Kidney capillary endothelial cell (primary cell): ENCODE measurements at places on chromosomes 3 and 15.

GRCh38 chr15:45664451-45664850 lies 29.6 kb downstream of the SQOR start:
- DNase-seq, result no peak

- peak; percentile 48 for DNase-seq
Observed at GRCh38 chr15:52078876-52079700, 33.5 kb downstream of the BCL2L10 start.

- DNase-seq, result peak; percentile 26
Observed at GRCh38 chr3:15330031-15330596, 2.3 kb downstream of the SH3BP5 start.

- DNase-seq, result no peak
Observed at GRCh38 chr3:130480736-130481135, 36.2 kb upstream of the COL6A6 start.

DNA sequence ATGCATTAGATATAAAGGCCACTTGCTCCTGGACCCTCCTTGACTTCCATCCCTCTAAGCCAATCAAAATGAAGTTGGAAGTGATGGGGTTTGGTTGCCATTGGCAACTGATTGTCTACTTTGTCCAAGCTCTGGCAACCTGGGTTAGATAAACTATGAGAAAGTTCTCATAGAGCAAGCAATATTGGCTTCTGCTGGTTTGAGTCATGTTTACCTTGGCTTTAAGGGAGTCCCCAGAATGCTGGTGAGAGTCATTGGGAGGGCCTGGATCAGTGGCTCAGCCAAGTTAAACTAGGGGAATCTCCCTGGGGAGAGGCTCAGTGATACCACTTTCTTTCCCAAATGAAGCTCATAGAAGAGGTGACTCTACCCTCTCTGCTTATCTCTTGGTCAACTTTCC lies 176.3 kb upstream of the ROPN1 start:
- no peak for DNase-seq

- no peak for DNase-seq
Observed at GRCh38 chr3:184685646-184686045, 26.2 kb downstream of the MAGEF1 start.

- no peak for DNase-seq
Observed at GRCh38 chr15:20357481-20358065, 184.0 kb downstream of the GOLGA6L6 start.

- no peak for DNase-seq
Observed at GRCh38 chr3:167502401-167502800, 28.6 kb upstream of the SERPINI2 start.

- peak; percentile 16 for DNase-seq
Observed at GRCh38 chr3:4474683-4475490, 7.8 kb upstream of the SUMF1 start.

DNA sequence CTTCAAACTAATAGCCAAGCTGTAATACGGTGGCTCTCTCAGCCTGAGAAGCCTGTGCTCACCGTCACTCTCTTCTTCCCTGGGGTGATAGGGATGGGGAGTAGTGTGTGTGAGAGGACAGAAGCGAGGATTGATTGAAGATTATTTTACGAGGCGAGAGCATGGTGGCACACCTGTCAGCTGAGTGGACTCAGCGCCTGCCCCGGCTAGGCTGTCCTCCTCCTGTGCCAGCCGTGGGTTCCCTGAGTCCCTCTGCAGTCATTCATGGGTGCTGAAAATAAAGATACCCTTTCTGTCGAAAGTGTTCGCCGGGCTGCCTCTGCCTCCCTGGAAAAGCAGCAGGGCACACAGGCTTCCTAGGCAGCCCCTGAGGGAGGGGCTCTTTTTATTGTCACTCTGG lies 124.1 kb downstream of the PGPEP1L start:
- no peak for DNase-seq

DNA sequence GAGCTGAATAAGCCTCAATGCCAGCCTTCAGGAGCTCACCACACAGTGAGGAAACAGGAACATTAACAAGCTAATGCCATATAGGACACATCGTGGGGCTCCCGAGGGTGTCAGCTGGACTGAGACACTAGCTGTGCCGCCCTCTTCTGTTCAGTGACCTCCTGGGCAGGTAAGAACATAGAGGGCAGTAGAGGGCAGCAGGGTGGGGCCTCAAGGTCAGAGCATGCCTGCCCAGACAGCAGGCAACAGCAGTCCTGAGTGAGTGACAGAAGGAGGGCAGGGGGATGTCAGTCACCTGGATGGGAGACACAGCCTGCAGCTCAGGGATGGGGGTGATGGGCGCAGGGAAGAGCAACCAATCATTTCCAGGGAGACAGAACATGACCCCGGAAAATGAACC lies 15.5 kb downstream of the NTRK3 start:
- no peak for DNase-seq

GRCh38 chr3:186219211-186219638 lies 110.3 kb upstream of the ETV5 start:
- DNase-seq, result no peak

- DNase-seq, result no peak
Observed at GRCh38 chr3:63979093-63979885, 44.0 kb downstream of the PSMD6 start.

DNA sequence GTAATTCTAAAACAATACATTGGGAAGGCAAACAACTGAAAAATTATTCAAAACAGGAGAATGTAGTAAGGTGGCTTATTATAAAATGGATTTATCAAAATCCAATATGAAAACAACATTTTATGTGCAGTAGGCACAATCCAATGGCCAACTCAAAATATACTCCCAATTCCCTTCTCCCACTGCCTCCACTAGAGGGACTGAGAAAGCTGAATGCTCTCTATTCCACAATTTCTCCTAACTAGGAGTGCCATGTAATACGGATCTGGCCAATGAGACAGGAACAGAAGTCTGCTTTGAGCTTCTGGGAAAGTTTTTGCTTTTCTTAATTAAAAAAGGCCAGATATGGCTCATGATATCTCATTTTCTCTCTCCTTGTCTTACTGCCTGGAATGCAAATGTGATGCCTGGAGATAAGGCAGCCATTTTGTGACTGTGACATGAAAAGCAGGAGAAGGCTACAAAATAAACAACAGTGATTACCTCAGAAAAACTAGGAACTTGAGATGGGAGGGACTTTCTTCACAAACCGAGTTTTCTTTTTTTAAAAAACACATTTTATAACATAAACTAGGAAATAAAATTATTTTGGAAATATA lies 18.8 kb upstream of the VGLL4 start:
- DNase-seq, result no peak

GRCh38 chr3:137061186-137061585 lies 103.4 kb downstream of the IL20RB start:
- DNase-seq, result peak; percentile 6

- DNase-seq, result no peak
Observed at GRCh38 chr3:57855943-57856342, 99.8 kb downstream of the SLMAP start.

DNA sequence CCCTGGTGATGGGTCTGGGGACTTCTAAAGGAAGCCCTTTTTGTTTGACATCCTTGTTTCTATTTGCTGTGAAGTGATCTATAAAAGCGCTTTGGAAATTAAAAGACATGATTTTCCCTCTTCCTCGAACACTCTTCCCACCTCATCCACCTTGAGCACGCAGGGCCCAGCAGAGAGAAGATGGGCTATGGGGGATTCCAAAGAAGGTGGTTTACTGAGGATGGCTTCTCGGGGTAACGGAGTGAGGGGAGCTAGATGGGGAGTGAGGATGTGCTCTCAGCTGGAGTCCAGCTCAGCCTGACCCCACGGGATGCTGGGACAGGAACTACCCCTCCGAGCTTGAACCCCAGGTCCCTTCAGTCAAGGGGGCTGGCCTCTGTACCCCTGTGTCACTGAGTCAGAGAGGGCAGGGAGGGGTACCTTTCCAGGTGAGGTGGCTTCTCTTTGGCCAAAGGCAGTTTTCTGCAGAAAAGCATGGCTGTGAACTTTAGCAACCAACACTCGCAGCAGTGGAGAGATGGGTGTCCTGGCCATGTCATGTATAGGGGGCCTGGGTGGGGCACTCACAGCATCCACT lies 180.7 kb upstream of the SMAD3 start:
- DNase-seq, result no peak

DNA sequence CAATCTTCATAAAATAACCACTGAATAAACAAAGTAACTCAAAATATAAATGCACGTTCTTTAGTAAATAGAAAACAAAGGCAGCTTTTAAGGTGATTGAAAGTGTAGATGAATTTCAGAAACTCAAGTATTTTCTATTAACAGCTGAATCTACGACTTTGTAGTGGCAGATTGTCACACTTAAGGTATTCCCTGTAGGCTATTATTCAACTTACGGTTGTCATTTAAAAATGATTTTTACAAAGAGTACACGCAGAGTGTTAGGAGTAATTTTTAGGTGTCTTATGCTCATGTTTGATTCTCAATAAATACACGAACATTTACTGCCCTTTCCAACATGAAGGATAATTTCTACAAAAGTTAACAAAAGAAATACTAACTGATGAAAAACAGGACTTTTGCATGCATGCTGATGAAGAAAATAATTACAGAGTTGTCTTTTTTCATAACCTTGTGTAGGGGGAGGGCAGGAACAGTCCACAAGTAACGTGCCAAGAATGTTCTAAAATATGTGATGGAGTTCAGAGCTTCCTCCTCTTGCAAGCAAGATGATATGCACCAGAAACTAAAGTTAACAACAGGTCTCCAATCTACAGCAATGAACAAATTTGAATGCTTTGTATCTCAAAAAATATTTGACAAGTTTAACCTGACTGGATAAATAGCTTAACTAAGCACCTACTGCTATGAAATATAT lies 16.7 kb downstream of the DCBLD2 start:
- DNase-seq, result no peak

GRCh38 chr3:18417904-18418572 lies 7.1 kb downstream of the SATB1 start:
- no peak for DNase-seq

DNA sequence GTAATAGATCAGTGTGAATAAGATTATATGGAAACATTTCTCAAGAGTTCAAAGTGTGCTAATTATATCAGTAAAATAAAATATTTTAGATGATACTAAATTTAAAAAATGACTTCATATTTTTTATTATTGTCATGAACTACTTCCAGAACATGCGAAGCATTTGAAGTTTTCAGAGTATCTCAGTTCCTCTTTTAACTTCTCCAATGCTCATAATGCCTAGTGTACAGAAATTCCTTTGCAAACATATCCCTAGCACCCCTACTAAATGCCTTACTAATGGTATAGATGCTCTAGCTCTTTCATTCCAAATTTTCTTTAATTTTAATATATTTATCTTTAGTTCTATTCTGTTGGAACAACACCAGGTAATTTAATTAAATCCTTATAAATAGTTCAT lies 580.4 kb downstream of the CADM2 start:
- DNase-seq, result no peak

- no peak for DNase-seq
Observed at GRCh38 chr15:26767169-26767670, 5.6 kb downstream of the GABRB3 start.

GRCh38 chr15:39582286-39582976 lies 1.6 kb downstream of the THBS1 start:
- DNase-seq, result no peak

DNA sequence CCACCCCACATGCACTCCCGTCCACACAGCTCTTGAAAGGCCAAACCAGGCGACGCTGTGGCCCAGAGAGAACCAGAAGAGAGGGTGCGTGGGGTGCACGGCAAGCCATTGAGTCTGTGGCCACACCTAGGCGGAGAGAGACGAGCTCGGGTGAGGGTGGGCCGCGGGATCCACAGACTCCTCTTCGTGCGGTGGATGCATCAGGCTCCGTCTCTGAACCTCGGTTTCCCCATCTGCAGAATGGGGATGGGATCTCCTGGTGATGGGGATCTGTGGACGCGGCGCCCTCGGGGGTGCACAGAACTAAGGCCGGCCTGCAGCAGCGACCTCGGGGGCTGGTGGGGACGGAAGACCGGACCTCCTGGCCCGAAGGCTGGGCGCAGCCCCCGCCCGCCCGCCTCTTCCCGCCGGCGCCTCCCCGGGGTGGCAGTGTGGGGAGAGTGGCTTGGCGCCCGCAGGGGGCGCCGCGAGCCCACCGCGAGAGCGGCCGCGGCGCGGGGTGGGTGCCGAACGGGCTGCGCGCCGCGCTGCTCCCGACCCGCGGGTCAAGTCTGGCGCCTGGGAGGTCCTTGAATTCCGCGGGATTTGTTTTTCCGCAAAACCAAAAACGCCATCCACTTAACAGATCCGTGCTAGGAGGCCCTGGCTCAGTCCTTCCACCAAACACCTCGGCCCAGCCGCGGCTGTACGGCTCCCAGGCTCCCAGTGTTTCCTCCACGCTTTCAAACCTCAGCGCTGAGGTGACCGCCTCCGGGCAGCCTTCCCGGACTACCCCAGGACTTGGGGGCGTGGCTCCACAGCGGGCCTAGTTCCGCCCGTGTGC lies 13.2 kb upstream of the ADPGK start:
- peak; percentile 3 for DNase-seq
